ENCODE measurements at places on chromosomes 1 and 21. TPM values are rescaled to one million over a fixed set of nuclear protein-coding genes. Genes with fewer than 3 reads are reported as not detected.

Gene FALEC
- not detected for total RNA-seq

Gene PDZK1IP1
- total RNA-seq: 5.2 TPM

Gene OR14I1
- not detected for total RNA-seq

Gene CELA2B
- total RNA-seq: 0.30 TPM

Gene ZYG11A
- 0.30 TPM for total RNA-seq

Gene SLC22A15
- total RNA-seq: 4.0 TPM

Gene PAQR6
- total RNA-seq: 0.79 TPM

Gene TGFBR3
- total RNA-seq: 125 TPM

Gene C4BPA
- total RNA-seq: 0.39 TPM

Gene GNG12
- total RNA-seq: 97.0 TPM
